Aorta (tissue), 5 donors: ENCODE measurements at places on chromosomes 12 and 14. TPM values are rescaled to one million over a fixed set of nuclear protein-coding genes. Genes with fewer than 3 reads are reported as not detected.

Gene TAS2R9
- not detected for total RNA-seq

Gene LALBA
- total RNA-seq, result not detected

Gene DERA
- total RNA-seq, result 25.0 TPM

Gene TCL1B
- total RNA-seq, result not detected

Gene COX6A1
- 246 TPM for total RNA-seq

Gene NDRG2
- 107 TPM for total RNA-seq

Gene YEATS4
- 8.5 TPM for total RNA-seq

Gene CEP170B
- 30.0 TPM for total RNA-seq

Gene CLEC4A
- total RNA-seq, result 5.2 TPM

Gene SERPINA10
- not detected for total RNA-seq

Gene WASHC3
- 36.9 TPM for total RNA-seq

Gene REP15
- 6.6 TPM for total RNA-seq

Gene B4GALNT3
- 17.4 TPM for total RNA-seq

Gene OVCH1
- total RNA-seq, result 1.0 TPM

Gene FANCM
- 6.8 TPM for total RNA-seq

Gene PLD4
- 1.7 TPM for total RNA-seq

Gene C1QL4
- total RNA-seq, result not detected
